Kasumi-1 (cell line): ENCODE measurements at places on chromosomes 11 and 22.
A peak's percentile ranks its signal among the peaks of the same experiment; 100 is the strongest.

GRCh38 chr11:119403021-119403420 is 20.0 kb downstream of the THY1 start:
- DNase-seq = no peak

GRCh38 chr22:29596408-29596807 is 7.0 kb upstream of the NF2 start:
- no peak for DNase-seq

GRCh38 chr11:17294033-17294432 is 17.5 kb downstream of the NUCB2 start:
- DNase-seq = no peak

DNA sequence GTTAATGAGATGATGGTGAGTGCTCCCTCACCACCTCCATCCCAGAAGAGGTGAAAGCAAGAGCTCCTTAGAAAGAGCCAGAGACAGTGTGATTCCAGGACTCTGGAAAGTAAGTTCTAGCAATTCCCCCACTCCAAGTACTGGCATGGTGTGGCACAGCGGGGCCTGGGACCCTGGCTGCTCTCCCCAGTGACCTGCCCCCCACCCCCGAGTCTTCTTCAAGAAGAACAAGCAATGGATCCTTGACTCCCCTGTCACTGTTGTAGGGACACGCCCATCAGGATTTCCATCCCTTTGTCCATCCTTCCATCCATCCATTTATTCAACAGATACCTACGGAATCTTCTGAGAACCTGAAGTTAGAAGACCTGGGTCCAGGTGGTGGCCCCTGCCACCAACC is 44.4 kb downstream of the C11orf96 start:
- no peak for DNase-seq

- peak; percentile 70 for DNase-seq
Observed at GRCh38 chr11:126419801-126420697, 64.6 kb downstream of the ST3GAL4 start.

- DNase-seq = no peak
Observed at GRCh38 chr11:1151366-1152315, 6.1 kb upstream of the MUC5AC start.

- DNase-seq = no peak
Observed at GRCh38 chr11:12058425-12059115, 50.1 kb upstream of the DKK3 start.

DNA sequence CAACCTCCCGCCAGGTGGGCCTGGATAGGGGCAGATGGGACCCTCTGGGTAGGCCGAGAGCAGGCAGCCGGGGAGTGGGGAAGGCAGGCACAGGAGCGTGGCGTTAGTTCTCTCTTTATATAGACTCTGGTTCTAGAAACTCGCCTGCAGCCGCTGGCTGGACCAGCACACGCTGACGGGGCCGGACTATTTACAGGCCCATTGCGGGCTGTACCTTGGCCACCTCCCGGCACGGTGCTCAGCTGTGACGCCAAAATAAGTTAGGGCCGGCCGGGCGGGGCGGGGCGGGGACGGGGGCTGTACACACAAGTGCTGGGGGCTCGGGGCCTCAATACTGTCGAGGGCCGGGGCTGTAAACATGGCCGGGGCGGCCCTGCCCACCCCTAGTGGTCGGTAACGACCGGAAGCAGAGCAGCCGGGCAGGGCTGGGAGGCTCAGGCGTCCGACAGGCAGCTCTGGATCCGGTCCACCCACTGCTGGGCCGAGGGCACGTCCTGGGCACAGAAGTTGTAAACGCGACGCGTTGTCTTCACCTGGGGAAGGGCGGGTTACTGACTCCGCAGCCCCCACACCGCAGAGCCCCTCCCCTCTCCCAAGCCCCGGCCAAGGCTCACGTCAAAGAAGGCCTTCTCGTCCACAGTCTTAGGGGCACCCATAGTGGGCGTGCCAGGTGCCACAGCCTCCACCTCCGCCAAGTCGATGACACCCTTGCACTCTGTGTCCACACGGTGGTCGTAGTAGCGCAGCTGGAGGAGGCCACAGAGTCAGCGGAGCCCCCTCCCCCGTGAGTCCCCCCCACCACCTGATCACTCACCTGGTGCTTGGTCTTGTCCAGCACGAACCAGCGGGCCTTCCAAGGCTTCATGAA is 27.9 kb downstream of the SBF1 start:
- no peak for DNase-seq

DNA sequence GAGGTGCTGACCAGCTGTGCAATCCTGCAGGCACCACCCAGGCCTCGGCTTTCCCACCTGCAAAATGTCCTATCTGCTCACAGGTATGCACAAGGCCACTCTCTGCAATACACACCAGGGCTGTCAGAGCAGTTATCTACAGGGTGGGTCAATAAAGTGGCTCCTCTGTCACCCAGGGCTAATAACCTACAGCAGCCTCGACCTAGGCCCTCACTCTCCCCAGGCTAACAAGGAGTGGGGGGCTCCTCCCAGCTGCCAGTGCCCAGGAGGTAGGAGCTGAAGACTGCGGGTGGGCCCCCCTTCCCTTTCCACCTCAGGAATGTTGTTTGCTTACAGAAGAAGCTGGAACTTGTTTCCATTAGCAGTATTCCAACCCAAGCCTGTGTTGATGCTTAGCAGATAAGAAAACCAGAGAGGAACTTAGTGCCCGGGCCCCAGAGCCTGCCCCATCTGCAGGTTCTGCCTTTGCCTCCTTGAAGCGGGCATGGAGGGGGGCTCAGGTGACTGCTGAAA is 26.8 kb downstream of the MYH9 start:
- no peak for DNase-seq

DNA sequence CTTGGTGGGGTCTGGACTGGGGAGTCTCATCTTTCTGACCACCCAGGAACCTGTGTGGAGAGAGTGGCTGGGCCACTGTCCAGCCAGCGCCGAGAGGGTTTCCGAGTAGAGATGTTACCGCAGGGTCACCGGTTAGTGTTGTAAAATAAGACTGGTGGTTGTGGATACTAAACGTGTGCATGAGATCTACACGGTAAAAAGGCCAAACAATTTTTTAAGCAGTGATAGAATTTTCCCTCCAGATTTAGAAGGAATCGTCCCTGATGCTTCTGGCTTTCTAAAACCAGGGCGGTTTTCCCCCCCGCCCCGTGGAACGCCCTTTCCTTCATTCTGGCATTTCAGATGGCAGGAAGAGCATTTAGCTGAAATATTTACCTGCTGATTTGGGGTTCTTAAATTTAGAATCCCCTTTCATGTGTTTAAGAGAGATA is 72.6 kb upstream of the PPARA start:
- no peak for DNase-seq

GRCh38 chr11:26806219-26806618 is 84.4 kb upstream of the SLC5A12 start:
- DNase-seq = no peak

- DNase-seq = no peak
Observed at GRCh38 chr11:43459246-43459645, 100.5 kb downstream of the TTC17 start.

GRCh38 chr22:39621826-39622225 is 51.3 kb downstream of the CACNA1I start:
- DNase-seq = no peak

DNA sequence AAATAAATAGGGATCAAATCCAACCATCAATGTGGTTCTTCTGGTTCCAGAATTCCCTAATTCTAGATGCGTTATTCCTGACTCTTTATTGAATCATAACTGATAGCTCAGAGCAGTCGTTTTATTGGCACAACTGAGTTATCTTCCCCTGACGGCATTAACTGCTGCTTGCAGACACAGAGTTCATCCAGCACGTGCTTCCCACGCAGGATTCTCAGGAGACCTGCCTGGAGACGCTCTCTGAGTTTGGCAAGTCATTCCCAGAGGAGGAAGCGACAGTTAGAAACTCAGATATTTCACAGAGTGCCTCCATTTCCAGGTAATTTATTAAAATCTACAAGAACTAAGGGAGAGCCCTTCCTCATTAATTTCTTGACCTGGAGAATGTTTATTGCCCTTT is 35.4 kb upstream of the PHF21B start:
- no peak for DNase-seq

DNA sequence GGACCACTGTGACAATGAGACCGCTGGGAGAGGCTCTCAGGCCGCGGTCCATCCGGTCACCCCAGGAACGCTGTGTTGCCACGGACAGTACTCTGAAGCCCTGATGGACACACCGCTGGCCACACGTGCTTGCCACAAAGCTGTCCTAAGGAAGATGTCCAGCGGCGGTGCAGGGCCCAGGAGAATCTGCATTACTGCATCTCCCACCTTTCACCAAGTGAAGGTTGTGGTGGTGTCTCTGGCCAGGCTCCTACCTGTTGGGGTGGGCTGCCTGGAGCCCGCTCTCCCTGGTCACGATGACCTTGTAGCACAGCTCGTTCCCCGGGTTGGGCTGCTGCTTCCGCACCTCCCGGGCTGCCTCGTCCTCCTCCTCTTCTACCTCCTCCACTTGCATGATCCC is 4.2 kb downstream of the TTLL12 start:
- DNase-seq = no peak

- no peak for DNase-seq
Observed at GRCh38 chr11:103953797-103954486, 82.5 kb upstream of the DDI1 start.

- DNase-seq = no peak
Observed at GRCh38 chr11:79253280-79253679, 187.6 kb downstream of the TENM4 start.

DNA sequence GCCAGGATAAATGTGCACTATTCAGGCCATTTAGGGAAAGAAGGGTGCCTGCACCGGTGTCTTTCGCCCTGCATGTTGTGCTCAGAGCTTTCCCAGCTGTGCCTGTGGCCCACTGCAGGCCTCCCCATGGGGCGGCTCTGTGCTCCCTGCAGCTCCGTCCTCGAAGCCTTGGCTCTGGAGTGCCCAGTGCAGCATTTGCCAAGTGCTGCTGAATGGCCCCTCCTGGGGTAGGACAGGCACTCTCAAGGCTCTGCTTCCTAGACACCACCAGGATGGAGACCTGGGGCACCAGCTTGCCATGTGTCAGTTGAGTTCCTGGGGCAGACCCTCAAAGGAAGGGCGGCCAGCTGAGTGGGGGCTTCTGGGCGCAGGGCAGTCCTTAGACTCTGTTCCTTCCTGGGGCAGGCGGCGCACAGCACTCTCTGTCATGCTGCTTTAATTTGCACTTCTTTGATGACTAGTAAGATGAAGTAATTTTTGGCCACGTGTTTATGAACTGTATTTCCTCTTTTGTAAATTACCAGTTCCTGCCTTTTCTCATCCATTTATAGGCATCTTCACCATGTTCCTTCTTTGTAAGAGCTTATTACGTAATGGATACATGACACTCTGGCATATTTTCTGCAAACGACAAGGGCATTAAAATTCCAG is 32.1 kb upstream of the GNB1L start:
- peak; percentile 99 for DNase-seq

DNA sequence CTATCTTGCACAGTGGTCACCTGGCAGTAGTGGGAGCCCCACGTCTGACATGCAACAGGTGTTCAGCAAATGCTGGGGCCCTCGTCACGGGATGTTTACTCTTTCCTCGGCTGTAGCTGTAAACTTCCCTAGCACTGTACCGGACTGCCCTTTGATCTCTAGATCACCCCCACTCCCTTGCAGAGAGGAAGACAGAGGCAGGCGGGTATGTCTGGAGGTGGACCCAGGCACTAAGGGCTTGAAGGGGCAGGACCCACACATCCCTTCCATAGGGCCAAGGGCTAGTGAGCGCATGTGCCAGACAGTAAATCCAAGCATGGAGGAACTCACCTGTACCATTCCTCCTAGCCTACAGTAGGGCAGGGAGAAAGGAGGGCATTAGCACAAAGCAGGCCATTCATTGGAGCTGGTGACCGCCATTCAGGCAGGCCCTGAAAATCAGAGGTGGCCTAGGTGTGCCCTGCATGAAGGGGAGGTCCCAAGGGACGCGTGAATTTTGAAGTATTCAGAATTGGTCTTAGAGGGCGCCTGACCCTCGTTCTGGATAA is 1.9 kb upstream of the SMTN start:
- DNase-seq = no peak

GRCh38 chr22:37162221-37163095 is 12.7 kb upstream of the IL2RB start:
- no peak for DNase-seq

GRCh38 chr11:125674210-125674609 is 6.4 kb downstream of the ACRV1 start:
- no peak for DNase-seq

DNA sequence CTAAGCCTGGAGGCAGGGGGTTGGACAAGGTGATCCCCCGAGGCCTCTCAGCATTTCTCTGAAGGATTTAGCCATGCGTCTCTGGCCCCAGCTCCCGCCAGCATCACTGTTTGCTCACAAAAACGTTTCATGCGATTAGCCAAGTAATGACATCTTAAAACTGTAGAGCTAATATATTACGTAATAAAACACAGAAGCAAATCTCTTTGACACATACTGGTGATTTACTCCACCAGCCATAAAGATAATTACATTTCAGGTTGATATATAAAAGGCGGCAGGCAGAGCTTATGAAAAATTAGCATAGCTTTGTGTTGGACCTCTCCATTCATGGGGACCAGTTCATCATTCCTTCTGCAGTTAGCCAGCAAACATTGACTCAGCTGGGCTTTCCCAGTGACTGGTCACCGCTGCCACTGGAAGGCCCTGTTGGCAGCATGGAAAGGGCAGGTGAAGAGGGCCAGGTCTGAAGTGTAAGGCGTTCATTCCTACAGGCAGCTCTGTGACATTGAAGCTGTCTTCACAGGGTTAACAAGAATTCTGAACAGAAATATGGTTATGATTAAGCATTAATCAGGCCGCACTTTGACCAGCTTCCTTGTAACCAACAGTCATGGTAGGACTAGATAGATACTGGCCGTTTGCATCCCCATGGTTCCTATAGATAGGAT is 150.3 kb downstream of the NECTIN1 start:
- no peak for DNase-seq

DNA sequence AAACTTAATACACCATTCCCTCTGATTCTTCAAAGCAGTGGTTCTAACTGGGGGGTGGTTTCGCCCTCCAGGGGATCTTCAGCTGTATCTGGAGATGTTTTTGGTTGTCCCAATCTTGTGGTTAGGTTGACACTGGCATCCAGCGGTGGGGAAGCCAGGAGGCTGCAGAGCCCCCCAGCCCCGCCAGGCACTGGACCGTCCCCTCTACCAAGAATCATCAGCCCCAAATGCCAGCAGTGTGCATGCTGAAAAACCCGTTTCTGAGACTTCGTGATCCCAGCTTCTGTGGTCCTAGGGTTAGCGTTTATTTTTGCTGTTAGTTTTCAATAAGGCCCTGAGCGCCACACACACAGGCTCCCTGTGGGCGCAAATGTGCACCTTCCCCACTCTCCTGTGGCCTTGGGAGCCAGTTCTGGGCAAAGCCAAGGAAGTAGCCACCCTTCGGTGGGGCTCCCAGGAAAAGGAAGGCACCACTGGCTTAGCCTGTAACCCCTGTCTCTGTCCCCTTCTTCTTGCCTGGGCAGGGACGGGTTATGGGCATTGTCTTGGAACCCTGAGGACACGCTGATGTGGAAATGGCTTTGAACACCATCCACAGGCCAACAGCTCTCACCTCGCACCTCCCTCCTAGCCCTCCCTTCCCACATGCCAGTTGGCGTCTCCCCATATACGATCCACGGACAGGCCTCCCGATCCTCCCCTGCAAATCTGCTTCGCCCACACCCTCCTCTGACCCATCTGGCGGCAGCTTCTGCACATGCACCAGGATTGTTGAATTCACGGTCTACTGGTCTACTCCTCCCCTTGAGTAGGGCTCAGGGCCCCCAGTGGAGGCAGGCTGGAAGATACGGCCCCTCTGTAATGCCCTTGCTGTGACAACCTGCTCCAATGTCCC is 71.4 kb upstream of the CCND1 start:
- DNase-seq = no peak

GRCh38 chr11:93842461-93842860 is 8.0 kb downstream of the VSTM5 start:
- no peak for DNase-seq

GRCh38 chr22:41300661-41301060 is 664 bp upstream of the ZC3H7B start:
- DNase-seq = no peak

GRCh38 chr22:46012881-46013281 is 35.9 kb upstream of the WNT7B start:
- DNase-seq = no peak
